ENCODE measurements at places on chromosomes 3 and 15. TPM values are rescaled to one million over a fixed set of nuclear protein-coding genes. Genes with fewer than 3 reads are reported as not detected.

PTH1R gene
- not detected for total RNA-seq

NPAP1 gene
- not detected for total RNA-seq

FOXL2 gene
- 0.12 TPM for total RNA-seq

EAF2 gene
- 14.2 TPM for total RNA-seq

DLL4 gene
- 0.19 TPM for total RNA-seq

PAK6 gene
- 1.2 TPM for total RNA-seq

GHSR gene
- total RNA-seq, result not detected

H1-8 gene
- total RNA-seq, result not detected

GOLGA6D gene
- total RNA-seq, result 0.55 TPM

FSD2 gene
- total RNA-seq, result not detected

HOMER2 gene
- 9.6 TPM for total RNA-seq

DNA sequence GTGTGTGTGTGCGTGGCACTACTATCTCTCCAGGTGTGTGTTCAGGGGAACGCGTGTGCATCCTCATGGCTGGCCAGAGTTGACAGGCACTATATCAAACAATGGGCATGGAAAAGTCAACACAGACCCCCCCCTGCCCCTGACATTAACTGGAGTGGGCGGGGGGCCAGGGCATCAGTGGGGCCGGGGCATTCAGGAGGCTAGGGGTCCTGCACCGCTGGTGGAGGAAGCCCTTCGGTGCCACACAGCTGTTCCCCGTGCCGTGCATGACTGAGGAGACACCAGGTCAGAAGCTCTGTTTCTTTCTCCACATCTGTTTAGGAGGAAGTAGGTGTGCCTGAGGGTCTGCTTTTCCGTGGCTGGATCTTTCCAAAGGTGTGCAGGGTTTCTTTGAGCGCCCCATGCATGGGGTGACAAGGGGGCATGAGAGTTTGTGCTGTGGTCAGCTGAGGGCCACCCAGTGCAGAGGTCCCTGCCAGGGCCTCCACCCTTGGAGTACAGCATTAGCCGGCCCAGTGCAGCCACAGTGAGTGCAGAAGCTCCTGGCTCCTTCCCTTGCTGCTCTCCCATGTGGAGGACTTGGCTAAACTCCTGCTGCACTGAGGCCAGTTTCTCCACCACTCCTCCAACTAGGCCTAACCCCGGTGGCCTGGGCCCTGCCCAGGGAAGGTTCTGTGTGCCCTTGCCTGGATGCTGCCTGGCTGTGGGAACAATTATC lies 7.5 kb downstream of the C3orf22 start:
- no peaks in the 10 kb centered on the region for H3K36me3 ChIP-seq
- H3K4me3 ChIP-seq, result no peak overlapping the region
- H3K4me1 ChIP-seq, result no peaks in the 10 kb centered on the region

DNA sequence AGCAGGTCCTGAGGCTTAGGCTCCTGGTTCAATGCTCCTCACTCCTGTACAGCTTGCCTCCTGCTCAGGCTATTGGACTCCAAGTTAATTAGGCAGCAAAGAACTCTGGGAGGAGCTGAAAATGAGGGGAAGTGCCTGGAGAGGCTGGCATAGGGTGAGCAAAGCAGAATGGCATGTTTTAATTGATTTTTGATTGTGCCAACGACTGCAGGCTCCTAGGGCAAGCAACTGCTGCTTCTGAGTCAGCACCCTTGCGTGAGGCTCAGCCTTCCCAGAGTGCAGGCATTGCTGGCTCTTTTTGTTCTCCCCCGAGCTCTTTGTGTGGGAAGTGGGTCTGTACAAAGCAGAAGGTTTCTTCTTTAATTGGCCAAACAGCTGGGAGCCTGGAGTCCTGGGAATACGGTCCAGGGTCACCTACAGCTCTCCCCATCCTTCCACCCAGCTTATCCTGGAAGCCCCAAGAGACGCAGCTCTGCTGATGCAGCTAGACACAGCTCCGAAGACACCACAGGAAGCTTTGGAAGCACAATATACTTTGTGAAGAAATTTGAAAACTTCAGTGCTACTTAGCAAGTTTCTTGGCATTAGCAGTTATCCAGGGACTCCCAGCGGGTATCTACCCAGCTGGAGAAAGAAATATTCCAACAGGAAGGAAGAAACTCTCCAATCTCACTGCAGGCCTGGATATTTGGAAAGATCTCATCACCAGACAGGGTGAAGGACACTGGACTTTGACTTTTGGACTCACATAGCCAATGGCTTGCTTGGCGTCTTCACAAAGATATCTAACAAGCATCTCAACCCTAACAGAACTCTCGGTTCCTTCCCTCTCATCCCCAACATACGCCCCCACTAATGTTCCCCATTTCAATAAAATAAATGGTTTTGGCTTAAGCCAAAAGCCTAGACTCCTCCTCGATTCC lies 76.8 kb downstream of the BDH1 start:
- H3K36me3 ChIP-seq, result no peaks in the 10 kb centered on the region
- no peak overlapping the region for H3K4me3 ChIP-seq
- no peaks in the 10 kb centered on the region for H3K4me1 ChIP-seq
- no peak overlapping the region for H3K27ac ChIP-seq

DNA sequence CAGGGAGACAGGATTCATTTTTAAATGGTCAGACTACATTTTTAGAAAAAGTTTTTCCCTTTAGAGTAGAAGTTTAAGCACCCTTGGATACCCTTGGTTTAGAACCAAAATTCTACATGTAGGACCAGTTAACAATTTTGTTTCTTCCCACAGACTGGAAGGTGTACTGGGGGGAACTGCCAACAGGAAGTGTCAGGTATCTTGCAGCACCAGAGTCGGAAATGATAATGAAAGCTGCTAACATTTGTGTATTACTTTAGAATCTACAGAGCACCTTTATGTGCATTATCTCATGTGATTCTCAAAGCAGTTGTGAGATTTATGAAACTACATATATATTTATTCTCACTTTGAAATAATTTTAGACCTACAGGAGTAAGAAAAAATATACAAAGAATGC lies 21.5 kb downstream of the SPRED1 start:
- peaks cover 9% of the 10 kb centered on the region for H3K27me3 ChIP-seq
- no peak overlapping the region for H3K27ac ChIP-seq
- no peak for DNase-seq

DNA sequence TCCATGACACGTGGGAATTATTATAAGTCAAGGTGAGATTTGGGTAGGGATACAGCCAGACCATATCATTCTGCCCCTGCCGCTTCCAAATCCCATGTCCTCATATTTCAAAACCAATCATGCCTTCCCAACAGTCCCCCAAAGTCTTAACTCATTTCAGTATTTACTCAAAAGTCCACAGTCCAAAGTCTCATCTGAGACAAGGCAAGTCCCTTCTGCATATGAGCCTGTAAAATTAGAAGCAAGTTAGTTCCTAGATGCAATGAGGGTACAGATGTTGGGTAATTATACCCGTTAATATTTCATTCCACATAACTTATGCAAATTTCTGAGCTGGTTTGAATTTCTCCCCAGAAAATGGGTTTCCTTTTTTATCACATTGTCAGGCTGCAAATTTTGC lies 47.7 kb downstream of the RNF111 start:
- H3K4me3 ChIP-seq, result no peak overlapping the region
- H3K27ac ChIP-seq, result no peak overlapping the region
- H3K4me1 ChIP-seq, result peaks cover 44% of the 10 kb centered on the region
- H3K36me3 ChIP-seq, result peaks cover 15% of the 10 kb centered on the region
- H3K27me3 ChIP-seq, result no peaks in the 10 kb centered on the region

DNA sequence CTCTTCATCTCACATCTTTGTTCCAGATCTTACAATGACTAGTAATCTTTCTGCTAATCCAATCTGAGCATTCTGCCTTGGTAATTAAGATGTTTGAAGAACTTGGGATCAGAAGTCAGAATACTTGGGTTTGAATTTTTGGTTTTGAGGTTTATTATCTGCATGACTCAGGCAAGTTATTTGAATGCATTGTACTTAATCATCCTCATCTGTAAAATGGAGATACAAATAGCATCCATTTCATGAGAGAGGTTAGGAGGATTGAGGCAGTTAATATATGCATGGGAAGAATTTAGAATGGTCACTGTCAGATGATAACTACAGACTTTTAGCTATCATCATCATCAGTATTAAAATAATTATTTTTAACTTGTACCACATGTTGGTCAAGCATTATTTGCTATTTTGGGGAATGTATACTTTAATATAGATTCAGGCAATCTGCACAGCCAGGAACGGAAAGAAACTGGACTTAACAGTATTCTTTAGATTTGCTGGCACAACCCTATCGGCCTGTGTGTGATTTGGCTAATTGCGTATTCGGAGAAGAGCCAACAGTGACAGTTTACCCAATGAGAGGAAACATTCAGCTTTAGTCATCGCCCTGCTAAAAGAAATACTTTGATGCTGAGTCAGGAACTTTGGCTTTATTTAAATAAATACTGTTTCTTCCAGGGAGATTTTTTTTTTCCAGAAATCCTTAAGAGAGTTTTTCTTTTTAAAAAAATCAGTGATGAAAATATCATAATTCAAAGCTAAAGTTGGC lies 600.0 kb downstream of the ROBO1 start:
- no peaks in the 10 kb centered on the region for H3K4me1 ChIP-seq
- no peak for DNase-seq
- no peak overlapping the region for H3K27ac ChIP-seq
- no peaks in the 10 kb centered on the region for H3K27me3 ChIP-seq

- H3K27ac ChIP-seq, result no peak overlapping the region
- H3K4me1 ChIP-seq, result no peaks in the 10 kb centered on the region
- no peak overlapping the region for H3K4me3 ChIP-seq
- no peak for DNase-seq
- H3K36me3 ChIP-seq, result no peaks in the 10 kb centered on the region
These were observed 21.5 kb downstream of the PLD1 start for GRCh38 chr3:171788546-171789351.

GRCh38 chr15:66673410-66674322 lies 28.4 kb upstream of the SMAD6 start:
- no peaks in the 10 kb centered on the region for H3K36me3 ChIP-seq
- H3K4me1 ChIP-seq, result peaks cover 12% of the 10 kb centered on the region
- H3K27ac ChIP-seq, result no peak overlapping the region
- H3K27me3 ChIP-seq, result no peaks in the 10 kb centered on the region

DNA sequence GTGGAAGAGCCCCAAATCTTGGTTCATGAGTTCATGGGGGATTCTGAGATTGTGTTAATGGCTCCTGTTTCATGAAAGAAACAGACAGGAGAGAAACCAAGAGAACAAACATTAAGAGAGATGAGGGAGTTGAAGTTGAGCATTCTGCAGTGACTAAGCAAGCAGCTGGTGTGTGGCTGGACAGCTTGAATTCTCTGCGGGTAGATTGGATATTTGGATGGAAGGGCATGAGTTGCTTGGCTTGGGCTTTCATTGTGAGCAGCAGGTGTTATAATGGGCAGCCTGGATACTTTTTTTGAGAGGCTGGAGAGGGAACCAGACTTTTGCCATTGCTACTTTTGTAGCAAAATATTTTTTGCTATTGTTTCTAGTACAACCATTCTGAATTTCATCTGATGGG lies 346.8 kb upstream of the SATB1 start:
- H3K27me3 ChIP-seq, result no peaks in the 10 kb centered on the region
- DNase-seq, result no peak
- H3K4me1 ChIP-seq, result peaks cover 50% of the 10 kb centered on the region

DNA sequence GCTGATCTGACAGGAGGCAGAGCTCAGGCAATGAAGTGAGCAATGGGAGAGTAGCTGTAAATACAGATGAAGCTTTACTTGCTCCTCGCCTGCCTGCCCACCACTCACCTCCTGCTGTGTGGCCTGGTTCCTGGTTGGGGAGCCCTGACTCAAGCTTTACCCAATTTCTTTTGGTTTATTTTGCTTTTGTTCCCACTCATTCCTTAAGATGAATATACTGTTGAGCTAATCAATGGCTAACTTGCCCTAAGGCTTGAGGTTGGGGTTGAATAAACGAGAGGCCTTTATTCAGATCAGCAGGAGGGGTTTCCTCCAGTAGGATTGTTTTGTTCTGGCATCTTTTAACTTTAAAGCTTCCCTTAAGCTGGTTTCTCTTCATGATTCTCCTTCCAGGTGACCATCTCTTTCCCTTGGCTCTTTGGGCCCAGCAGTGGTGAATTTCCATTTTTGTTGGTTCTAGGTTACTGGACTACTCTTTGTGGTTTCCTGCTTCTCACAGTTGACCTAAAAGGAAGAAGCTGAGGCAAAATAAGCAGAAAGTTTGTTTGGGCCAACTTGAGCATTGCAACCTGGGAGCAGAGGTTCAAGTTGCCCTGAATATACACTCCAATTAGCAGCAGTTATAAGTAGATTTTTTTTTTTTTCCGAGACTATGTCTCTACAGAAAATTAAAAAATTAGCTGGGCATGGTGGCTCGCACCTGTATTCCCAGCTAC lies 44.4 kb downstream of the STARD9 start:
- H3K27ac ChIP-seq, result no peak overlapping the region
- no peaks in the 10 kb centered on the region for H3K4me1 ChIP-seq
- no peaks in the 10 kb centered on the region for H3K36me3 ChIP-seq
- H3K27me3 ChIP-seq, result no peaks in the 10 kb centered on the region

- no peak overlapping the region for H3K4me3 ChIP-seq
- no peaks in the 10 kb centered on the region for H3K27me3 ChIP-seq
- peaks cover 37% of the 10 kb centered on the region for H3K36me3 ChIP-seq
- peaks cover 65% of the 10 kb centered on the region for H3K4me1 ChIP-seq
- peak overlapping the region; percentile 45 for H3K27ac ChIP-seq
These were observed 6.0 kb downstream of the SNRPA1 start for GRCh38 chr15:101288905-101289513.

GRCh38 chr3:53113293-53114010 lies 16.8 kb downstream of the RFT1 start:
- H3K36me3 ChIP-seq, result peaks cover 7% of the 10 kb centered on the region
- no peaks in the 10 kb centered on the region for H3K27me3 ChIP-seq
- no peak overlapping the region for H3K27ac ChIP-seq
- peaks cover 25% of the 10 kb centered on the region for H3K4me1 ChIP-seq
- no peak for DNase-seq

GRCh38 chr3:111761309-111761795 lies 97.7 kb upstream of the PHLDB2 start:
- no peak overlapping the region for H3K27ac ChIP-seq
- no peaks in the 10 kb centered on the region for H3K36me3 ChIP-seq
- DNase-seq, result peak; percentile 22
- no peaks in the 10 kb centered on the region for H3K27me3 ChIP-seq
- H3K4me1 ChIP-seq, result peaks cover 30% of the 10 kb centered on the region
- no peak overlapping the region for H3K4me3 ChIP-seq

- no peaks in the 10 kb centered on the region for H3K4me1 ChIP-seq
- DNase-seq, result no peak
- no peaks in the 10 kb centered on the region for H3K27me3 ChIP-seq
- no peak overlapping the region for H3K4me3 ChIP-seq
These were observed 87.5 kb downstream of the KCNMB2 start for GRCh38 chr3:178623666-178624255.

DNA sequence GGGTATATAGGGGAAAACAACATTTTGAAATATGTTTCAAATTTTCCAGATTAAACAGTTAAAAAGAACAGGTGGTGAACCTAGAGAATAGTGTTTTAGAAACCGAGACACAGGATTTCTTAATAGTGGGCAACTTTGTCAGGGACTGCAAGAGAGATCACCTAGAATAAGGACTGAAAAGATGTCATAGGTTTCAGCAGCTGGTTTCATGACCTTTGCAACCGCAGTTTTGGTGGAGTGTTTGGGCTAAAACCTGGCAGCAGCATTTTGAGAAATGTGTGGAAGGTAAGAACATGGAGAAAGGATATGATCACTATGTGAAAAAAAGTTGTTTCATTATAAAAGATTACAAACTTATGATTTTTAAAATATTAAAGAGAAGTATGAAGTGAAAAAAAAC lies 34.9 kb downstream of the PRKCI start:
- DNase-seq, result peak; percentile 21
- H3K27me3 ChIP-seq, result no peaks in the 10 kb centered on the region
- peak overlapping the region; percentile 71 for H3K4me3 ChIP-seq
- peaks cover 23% of the 10 kb centered on the region for H3K36me3 ChIP-seq

- H3K27me3 ChIP-seq, result peaks cover 9% of the 10 kb centered on the region
- no peak overlapping the region for H3K4me3 ChIP-seq
- no peak for DNase-seq
- no peaks in the 10 kb centered on the region for H3K4me1 ChIP-seq
These were observed 32.1 kb upstream of the TJP1 start for GRCh38 chr15:29854413-29854812.
